ENCODE measurements at places on chromosomes 2 and 18. TPM values are rescaled to one million over a fixed set of nuclear protein-coding genes. Genes with fewer than 3 reads are reported as not detected.

GRCh38 chr2:216784456-216784855 is 75.4 kb downstream of the TNP1 start:
- no peak for DNase-seq

DNA sequence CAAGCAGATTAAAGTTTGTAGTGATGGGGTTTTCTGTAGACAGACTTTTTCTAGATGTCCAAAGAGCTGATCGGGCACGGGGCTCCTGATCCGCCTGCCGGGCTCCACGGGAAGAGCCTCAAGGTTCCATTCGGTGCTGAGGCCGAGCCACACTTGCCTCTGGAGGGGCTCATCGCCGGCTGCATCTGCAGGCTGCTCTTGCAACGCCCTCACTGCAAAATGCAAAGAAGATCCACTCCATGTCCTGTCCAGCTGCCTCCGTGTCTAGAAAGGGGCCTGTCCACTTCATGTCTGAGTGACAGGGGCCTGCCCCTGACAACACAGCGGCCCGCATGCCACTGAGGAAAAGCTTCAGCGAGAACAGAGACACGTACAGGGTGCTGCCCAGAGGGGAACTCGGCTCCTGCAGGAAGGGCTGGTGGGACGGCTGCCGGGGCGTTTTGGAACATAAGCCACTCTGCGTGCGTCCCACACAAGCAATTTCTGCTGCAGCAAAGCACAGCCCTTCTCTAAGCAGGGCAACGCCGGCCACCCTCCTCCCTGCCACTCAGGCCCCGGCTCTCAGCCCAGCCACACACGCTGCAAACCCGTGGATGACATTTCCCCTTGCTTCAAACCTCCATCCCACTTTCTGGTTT is 53.6 kb upstream of the CTDP1 start:
- no peak for DNase-seq

DNA sequence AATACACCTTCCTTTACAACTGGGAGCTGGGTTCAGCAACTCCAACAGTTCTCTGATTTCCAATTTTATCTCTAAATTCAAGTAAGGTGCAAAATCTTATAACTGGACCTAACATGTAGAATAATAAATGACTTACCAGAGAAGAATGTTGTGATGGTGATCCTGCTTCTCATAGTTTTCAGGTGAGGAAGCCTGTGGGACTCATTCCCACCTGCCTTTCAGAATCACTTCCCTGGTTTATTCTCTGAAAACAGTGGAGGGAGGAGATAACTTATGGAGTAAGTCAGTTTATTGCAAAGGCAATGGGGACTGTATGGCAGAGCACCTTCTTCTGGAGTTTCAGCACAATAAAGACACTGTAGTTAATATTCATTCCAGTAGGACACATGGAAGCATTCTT is 1188.2 kb upstream of the FAM98A start:
- peak; percentile 30 for DNase-seq

GRCh38 chr18:295756-296490 is 28.1 kb upstream of the THOC1 start:
- no peak for DNase-seq

- peak; percentile 11 for DNase-seq
These were observed 148.8 kb upstream of the SRD5A2 start for GRCh38 chr2:31729442-31730092.

DNA sequence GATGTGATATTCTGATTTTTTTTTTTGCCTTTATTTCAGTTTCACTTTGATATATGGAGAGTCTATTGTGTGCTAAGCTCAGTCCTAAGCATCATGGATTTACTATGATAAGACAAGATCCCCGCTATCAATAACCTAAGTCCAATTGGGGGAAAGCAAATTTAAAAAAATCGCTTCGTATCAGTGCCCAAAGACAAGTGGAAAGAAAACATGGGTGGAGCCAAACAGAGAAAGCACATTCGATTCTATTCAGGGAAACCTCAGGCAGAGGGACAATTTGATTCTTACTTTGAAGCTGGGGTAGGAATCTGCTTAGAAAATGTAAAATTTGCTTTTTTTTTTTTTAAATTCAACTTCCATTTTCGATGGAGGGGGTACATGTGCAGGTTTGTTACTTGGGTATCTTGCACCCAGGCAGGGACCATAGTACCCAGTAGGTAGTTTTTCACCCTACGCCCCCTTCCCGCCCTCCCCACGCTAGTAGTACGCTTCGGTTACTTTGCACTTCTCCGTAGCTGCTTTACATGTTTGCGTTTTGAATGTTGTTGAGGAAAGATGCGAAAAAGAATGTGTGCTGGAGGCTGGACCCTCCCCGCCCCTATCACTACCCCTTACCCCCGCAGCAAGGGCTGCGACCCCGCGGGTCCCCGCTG is 12.4 kb downstream of the KIF5C start:
- DNase-seq: no peak

GRCh38 chr18:48371854-48372602 is 37.2 kb downstream of the ZBTB7C start:
- DNase-seq: no peak

- no peak for DNase-seq
These were observed 88.4 kb downstream of the PMAIP1 start for GRCh38 chr18:59988098-59988706.

DNA sequence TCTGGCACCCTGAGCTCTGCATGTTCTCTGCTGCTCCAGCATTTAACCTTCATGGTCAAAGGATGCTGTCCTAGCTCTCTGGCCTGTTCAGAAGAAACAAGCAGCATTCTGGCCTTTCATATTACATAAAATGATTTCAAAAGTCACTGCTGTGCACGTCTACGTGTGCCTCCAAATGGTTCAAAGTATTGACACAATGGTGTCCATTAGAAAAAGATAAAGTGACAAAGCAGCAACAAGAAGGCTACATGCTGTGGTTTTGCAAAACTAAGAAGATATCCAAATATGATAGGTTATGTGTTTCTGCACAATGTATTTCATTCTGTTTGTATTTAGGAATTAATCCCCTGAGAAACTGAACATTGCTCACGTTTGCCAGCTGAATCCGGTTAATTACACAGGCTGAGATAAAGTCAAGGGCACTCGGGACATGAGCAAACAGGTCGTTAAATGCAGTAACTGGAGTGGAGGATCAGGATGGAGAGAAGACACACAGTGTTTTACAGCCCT is 258.5 kb downstream of the DOK6 start:
- DNase-seq: no peak

GRCh38 chr2:120722246-120722567 is 13.5 kb upstream of the GLI2 start:
- DNase-seq: no peak

DNA sequence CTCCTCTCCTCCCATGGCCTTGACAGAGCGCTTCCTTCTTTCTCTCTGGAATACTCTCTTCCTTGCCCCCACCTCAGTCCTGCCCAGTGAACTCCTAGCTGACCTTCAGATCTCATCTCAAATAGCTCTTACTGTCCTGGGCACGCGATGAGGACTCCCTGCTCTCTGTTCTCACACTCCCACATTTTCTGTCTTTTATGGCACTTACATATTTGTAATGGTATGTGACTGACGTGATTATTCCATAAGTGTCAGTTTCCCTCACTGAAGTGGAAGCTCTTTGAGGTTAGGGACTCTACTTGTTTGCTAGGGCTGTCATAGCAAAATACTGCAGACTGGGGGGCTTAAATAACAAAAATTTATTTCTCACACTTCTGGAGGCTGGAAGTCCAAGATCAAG is 1.7 kb upstream of the DYSF start:
- DNase-seq: no peak

LINC00305 gene
- polyA plus RNA-seq: not detected

LRRTM1 gene
- not detected for polyA plus RNA-seq

FNDC4 gene
- 9.9 TPM for polyA plus RNA-seq
